Motor neuron (in vitro differentiated cells): ENCODE measurements at places on chromosomes 4 and X. TPM values are rescaled to one million over a fixed set of nuclear protein-coding genes. Genes with fewer than 3 reads are reported as not detected.

DNA sequence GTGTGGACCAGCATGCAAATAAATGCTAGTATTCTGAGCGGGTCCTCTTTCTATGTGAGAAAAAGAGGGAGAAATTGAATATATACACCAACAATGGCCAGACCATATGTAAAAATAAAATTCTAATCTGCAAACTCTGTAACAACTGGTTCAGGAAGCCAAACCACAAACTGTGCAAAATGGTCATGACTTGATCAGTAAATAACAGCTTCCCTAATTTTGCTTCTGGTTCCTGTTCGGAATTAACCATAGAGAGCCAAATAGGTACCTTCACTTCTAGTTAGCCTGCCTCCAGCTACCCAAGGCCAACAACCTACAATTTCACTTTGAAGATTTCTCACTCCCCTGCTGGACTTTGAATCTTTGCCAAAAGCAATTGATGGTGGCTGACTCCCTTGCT, 1313.2 kb downstream of the ADGRL3 start:
- no peak for ATAC-seq

DNA sequence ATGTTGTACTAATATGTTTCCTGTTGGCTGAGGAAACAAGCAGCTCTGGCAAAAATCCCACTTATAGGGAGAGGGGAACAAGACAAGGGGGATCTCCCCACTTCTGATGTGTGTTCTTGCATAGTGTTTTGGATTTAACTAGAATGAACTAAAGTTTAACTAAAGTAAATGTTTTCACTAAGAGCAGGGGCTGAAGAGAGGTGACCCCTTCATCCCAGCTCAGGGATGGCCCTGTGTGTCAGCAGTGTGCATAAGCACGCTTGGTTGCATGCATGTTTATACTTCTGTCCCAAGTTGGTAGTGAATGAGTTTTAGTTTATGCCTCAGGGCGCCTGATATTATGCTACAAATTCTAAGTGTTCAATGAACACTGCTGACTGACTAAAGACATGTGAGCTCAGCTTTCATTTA, 169.4 kb downstream of the MGST2 start:
- no peak for ATAC-seq

- ATAC-seq = no peak
These were observed 56.0 kb downstream of the TMEM131L start for GRCh38 chr4:153521999-153522801.

- no peak for ATAC-seq
These were observed 201.5 kb upstream of the GATB start for GRCh38 chr4:151962138-151962823.

DNA sequence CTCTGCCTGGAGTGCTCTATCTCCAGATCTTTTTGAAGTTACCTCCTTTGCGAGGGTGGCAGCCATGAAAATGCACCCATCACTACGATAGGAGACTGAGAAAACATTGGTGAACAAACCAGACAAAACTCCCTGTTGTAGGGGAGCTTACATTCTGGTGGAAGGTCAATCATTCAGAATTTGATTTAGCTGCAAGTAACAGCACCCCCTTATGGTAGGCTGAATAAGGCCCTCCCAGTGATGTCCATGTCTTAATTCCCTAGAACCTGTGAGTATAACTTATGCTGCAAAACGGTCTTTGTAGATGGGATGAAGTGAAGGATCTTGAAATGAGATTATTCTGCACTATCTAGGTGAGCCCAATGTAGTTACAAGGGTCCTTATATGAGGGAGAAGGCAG, 5.6 kb upstream of the TEC start:
- ATAC-seq = no peak

- no peak for ATAC-seq
These were observed 112.9 kb downstream of the KCNIP4 start for GRCh38 chr4:21835712-21836111.

GRCh38 chr4:83089410-83090157, 24.9 kb downstream of the PLAC8 start:
- no peak for ATAC-seq

Gene MAGEA1
- 0.14 TPM in 1 of 2 replicates, not detected in the other for total RNA-seq

DNA sequence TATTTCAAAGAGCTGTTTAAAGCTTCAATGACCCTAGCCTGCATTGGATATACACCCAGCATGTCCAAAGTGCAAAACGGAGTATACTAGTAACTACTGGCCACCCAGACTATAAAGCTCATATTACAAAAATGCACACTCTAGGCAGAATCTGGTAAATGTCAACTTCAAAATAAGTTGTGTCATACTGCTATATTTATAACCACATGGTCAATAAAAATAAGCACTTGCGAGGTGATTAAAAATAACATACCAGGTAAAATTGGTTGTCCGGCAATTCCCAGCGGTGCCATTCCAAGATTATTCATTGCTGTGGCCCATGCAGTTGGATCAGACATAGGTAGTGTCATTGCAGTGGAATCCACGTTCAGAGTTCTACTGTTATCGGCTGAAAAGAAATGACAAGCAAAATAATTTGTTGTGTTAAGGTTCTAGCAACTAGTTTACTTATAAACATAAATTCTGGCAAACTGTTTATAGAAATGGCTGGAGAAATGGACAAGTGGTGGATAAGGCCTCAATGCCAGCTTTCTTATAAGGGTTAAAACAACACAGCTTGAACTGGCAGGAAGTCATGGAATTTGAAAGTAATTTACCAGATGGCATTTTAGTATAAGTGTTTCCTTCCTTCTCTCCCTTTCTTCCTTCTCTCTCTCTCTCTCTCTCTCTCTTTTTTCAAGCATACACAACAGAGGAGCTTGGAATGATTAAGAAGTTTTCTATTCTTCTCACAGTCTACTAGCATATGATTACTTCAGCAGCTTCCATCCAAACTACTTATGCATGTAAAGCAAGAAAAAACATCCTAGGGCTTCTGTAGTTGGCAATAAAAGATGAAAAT, 199.9 kb downstream of the ENOX2 start:
- peak; percentile 42 for ATAC-seq

DNA sequence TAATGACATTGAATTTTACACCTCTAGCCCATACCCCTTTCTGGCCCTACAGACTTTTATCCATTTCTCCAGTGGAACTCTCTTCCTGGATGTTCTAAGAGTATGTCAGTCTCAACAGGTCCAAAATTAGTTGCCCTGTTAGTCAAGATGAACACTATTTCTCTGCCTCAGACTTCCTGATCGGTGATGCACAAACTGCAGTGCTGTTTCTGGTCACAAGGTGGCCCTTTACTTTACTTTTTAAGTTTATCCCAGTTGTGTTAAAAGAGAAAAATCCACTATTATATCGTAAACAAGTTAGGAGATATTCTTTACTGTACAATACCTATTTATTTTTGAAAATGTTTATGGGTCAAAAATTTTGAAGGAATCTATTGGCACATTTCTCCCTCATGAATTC, 13.1 kb downstream of the TCEAL7 start:
- peak; percentile 41 for ATAC-seq

GRCh38 chr4:184019076-184019475, 114.0 kb downstream of the STOX2 start:
- no peak for ATAC-seq

Gene CT83
- total RNA-seq = not detected in 2 replicates

Gene FBXO8
- total RNA-seq = 12.8 and 14.0 TPM in 2 replicates

DNA sequence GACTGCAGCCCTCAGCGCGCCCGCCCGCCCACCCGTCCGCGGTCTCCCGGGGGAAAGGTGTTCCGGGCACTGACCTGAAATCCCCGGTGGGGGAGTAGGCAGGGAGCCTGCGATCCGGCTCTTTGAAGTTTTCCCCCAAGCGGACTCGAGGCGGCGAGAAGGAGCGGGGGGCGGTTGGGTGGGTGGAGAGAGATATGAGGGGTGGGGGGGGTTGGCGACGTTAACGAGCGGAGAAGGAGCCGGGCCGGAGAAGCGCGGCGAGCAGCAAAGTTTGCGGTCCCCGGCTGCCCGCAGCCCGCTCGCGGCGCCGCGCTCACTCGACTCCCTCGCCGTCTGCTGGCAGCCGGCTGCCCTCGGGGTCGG, 636 bp downstream of the BCOR start:
- ATAC-seq = no peak

DNA sequence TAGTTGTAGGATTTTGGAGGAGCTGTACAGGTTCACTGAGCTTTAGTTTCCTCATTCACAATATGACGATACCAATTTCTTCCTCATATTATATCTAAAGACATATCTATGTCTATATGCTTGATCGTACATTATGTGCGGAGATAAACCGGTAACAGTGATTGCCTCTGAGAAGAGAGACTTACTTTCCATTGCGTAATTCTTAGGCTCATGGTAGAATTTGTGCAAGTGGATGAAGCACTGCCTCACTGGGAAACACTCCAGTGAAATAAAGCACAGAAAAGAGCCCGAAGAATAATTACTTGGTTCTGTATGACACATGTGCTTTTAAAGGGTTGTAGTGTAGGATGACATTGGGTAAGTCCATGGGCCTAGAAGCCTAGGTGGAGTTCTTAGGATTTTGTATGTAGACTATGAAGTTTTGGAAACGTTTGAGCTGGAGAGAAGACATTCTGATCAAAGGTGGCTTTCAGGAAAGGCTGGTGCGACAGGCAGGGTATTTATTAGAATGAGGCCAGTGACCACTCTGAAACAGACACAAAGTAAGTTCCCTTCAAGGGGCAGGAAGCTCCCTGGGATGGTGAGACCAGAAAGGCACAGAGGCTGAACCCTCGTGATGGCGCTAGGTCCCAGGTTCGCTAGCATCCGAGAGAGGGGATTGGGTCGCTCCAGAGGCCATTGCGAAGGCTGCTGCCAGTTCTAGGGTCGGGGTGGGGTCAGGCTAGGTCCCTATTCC, 649 bp upstream of the VBP1 start:
- peak; percentile 34 for ATAC-seq

Gene CLNK
- total RNA-seq = 0.07 TPM in 1 of 2 replicates, not detected in the other

Gene STK32B
- total RNA-seq = 18.5 and 19.8 TPM in 2 replicates

DNA sequence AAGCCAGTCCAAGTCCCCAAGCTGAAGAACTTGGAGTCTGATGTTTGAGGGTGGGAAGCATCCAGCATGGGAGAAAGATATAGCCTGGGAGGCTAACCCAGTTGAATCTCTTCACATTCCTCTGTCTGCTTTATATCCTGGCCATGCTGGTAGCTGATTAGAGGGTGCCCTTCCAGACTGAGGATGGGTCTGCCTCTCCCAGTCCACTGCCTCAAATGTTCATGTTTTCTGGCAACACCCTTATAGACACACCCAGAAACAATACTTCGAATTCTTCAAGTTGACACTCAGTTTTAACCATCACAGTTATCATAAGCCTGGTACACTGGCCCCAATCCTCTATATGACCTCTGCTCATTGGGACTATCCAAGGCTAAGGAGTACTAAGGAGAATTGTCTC, 124.1 kb upstream of the WDR1 start:
- no peak for ATAC-seq

Gene VSIG4
- 0.16 TPM in 1 of 2 replicates, not detected in the other for total RNA-seq

- no peak for ATAC-seq
These were observed 71.2 kb downstream of the LNX1 start for GRCh38 chr4:53520116-53520515.

DNA sequence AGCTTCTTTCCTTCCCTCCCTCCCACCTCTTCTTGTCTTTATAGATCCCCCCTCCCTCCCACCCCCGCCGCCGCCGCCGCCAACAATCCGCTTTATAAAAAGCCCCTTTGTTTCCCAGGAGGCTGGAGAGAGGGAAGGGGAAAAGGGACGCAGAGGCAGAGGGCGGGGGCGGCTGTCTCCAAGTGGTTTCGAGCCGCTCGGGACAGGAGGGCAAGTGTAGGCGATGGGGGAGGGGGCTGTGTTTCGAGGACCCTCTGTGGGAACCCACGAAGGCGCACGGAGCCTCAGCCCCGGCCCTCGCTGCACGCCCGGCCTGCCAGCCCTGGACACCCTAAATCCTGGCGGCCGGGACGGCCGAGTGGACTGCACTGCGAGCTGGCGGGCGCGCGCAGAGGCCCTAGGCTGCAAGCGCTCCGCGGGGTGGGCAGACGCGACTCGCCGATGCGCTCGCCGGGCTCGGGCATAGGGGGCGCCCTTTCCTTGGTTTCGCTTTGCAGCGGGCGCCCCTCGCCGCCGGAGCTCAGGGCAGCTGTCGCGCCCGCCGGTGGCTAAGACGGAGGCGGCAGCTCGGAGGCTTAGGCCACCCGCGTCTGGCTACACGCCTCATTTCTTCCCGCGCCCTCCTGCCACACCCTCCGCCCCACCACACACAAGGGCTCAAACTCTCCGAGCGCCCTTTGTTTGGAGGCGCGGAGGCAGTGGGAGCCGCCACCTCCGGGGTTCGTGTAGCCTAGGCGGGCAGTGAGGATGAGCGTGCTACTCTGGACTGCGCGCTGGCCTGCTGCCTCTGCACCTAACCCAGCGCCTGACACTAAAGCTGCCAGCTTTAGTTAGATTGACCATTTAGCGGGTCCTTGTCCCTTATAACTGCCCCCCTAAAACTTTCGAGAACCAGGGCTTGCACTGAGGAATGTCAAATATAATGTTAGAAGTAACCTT, 2.2 kb downstream of the MAMLD1 start:
- peak; percentile 49 for ATAC-seq

GRCh38 chr4:146308951-146309350, 94.6 kb downstream of the REELD1 start:
- no peak for ATAC-seq

- ATAC-seq = no peak
These were observed 3.6 kb upstream of the AMOT start for GRCh38 chrX:112844250-112844649.

DNA sequence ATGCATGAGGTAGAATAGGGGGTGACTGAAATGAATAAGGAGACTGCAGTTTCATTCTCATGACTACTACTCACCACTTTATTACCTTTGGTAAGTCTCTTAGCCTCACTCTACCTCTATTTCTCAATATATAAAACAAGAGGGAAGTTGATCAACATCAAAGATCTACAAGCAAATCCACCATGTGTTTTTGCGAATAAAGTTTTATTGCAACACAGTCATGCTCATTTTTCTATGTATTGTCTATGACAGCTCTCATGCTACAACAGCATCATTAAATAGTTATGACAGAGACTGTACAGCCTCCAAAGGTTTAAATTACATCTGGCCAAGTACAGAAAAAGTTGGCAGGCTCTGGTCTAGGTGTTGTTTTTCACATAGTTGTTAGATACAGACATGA, 72.6 kb upstream of the CPEB2 start:
- no peak for ATAC-seq

Gene ODAM
- not detected in 2 replicates for total RNA-seq

GRCh38 chrX:19096586-19096985, 25.7 kb downstream of the ADGRG2 start:
- ATAC-seq = no peak

Gene USP17L15
- 0.13 TPM in 1 of 2 replicates, not detected in the other for total RNA-seq

DNA sequence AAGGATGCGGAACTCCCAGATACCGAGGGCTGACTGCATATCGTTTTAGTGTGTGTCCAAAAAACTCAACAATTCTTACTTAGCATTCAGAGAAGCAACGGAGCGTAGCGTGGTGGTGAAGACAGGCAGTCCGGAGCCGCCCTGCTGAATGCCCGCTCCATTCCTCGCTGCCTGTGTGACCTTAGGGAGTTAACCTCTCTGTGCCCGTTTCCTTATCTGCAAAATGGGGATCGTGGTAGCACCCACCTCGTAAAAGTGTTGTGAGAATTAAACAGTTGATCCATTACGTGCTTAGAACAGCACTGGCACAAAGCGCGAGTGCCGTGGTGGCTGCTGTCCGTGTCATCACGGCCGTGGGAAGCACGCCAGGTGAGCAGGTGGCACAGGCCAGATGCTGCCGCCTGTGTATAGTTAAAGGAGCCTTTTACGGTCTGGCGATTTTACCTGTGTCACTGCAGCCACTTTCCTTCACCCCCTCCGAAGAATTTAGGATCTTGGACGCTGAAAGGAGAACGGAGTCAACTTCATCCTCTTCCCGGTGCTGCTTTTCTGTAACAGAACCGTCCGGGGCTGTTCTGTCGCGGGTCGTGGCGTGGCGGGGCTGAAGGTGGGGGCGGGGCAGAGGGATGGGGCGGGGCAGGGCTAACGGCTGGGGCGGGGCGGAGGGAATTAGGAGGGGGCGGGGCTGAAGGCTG, 885 bp downstream of the CCDC110 start:
- peak; percentile 45 for ATAC-seq
